ENCODE measurements at places on chromosomes 2 and 18.

DNA sequence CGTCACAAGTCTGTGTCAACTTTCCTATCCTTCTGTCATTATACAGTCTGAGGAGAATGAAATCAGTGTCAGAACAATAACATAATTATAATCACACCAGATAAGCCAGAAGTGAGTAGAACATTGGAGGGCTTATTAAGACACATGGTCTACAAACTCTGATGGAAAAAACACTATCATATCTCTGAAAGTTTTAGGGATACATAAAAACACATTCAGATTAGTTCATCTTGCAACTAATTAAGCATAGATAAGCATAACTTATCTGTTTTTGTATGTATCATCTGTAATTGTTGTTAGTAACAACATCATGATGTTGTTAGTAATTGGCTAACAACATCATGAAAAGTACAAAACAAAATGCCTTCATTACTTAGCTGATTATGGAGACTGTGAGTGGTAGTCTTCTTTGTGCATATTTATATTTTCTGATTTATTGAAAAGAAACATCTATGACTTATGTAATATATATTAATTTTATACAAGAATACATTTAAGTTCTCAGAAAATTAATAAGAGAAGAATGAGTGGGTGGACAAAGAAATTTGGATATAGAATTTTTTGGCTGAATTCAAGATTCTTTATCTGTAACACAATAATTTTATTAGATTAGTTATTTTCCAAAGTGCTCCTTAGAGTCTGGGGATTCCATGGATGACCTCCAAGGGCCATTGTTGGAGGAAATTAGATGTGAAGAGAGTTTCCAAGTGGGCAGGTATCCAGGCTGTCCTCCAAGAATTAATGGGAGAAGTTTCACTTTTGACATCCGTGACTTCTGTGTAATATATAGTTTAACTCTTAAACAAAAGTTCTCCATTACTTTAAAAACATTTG lies 16.9 kb upstream of the CCDC102B start:
- no peak for DNase-seq

DNA sequence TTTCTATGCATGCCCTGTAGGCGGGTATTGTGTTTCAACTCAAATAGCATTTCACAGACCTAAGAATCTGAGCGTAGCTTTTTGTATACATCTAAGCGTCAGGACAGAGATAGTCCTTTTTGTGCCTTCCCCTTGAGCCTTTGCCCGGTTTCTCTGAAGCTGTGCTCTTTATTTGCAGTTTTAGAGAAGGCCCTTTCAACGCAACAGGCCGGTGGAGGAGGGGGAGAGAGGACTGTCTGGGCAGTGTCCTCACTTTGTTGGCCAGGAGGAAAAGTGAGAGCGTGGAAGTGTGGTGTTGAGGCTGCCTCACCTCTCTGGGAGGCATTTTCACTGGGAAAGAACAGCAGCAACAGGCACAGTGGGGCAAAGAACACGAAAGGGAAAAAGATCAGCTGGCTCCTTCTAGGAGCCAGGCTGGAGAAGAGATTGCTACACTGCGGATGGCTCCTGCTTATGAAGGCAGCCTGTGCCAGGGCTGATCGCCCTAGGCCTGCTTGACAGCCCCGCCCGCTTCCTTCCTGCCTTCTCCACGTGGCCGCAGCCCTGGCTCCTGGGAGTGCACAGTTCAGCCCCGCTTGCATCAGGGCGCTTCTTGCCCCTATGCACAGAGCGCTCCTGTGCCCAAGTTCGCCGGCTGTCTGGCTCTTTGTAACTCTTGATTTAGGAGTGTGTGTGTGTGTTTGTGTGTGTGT lies 195.6 kb upstream of the POU3F3 start:
- no peak for DNase-seq

GRCh38 chr2:10150436-10150835 lies 27.9 kb downstream of the RRM2 start:
- DNase-seq: peak; percentile 13

GRCh38 chr2:239266434-239266766 lies 134.4 kb downstream of the HDAC4 start:
- DNase-seq: no peak

GRCh38 chr2:101517758-101518271 lies 42.9 kb upstream of the RFX8 start:
- DNase-seq: no peak

GRCh38 chr2:74567881-74568280 lies 13.4 kb downstream of the DOK1 start:
- no peak for DNase-seq

GRCh38 chr2:238289574-238289973 lies 1.2 kb upstream of the PER2 start:
- no peak for DNase-seq

- DNase-seq: no peak
Observed at GRCh38 chr2:144213797-144214196, 306.1 kb downstream of the ZEB2 start.

GRCh38 chr2:189629531-189630453 lies 31.5 kb upstream of the ASNSD1 start:
- DNase-seq: no peak

- DNase-seq: no peak
Observed at GRCh38 chr2:43898134-43898837, 59.5 kb downstream of the ABCG8 start.

GRCh38 chr18:73677450-73677849 lies 470.2 kb downstream of the FBXO15 start:
- no peak for DNase-seq

- DNase-seq: no peak
Observed at GRCh38 chr18:5463390-5463789, 80.4 kb downstream of the EPB41L3 start.

DNA sequence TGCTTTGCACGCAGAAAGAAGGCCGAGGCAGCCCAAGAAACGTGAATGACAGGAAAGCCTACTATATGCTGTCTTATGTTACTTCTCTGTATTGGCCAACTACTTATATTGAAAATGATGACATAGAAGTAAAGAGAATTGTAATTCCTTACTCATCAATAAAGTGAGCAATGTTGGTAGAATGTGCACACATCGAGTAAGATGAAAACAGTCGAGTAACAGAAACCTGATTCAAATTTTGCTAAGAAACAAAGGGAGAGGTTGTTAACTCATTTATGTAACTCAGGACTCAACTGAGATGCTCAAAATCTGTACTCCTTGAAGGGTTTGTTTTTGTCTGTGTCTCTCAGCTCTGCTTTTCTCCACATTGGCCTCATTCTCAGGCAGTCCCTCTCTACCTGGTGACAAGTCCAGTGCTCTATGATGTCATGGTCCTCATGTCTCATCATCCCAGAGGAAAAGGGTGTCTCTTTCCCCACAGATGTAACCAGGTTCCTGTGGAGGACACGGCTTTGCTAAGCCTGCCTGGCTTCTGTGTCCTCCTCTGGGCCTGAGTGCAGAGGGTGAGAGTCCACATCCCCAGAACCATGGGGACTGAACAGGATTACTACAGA lies 30.3 kb upstream of the CCDC93 start:
- no peak for DNase-seq

- DNase-seq: no peak
Observed at GRCh38 chr18:50014606-50015005, 180.3 kb downstream of the MYO5B start.

GRCh38 chr2:191601060-191601459 lies 76.9 kb upstream of the NABP1 start:
- DNase-seq: no peak

DNA sequence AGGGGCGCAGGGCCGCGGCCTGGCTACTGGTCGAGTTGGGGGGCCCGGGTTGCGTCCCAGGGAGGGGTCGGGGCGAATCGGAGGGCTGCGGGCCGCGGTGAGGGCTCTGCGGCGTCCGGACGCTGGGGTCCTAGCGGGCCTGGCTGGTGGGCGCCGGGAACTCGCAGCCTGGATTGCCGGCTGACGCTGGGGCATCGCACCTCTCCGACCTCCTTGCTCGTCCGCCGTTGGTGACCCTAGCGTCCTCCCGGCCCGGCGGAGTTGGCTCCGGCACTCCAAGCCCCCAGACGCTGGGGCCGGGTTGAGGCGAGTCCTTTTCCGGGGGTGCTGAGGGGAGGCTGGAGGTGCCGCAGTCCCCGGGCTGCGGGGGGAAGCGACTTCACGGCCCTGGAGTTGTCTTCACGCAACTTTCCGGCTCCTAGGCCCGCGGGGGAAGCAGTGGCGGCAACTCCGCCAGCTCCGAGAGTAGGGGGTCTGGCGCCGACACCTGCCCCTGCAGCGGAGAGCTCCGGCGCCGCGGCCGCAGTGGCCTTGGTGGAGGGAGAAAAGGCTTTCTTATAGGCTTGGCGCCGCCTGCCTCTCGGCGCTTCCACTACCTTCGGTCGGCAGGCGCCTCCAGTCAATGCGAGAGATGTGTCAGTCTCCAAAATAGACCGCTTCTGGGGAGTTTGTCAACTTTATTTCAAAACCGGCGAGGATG lies 70.3 kb downstream of the HAUS1 start:
- DNase-seq: peak; percentile 35

- no peak for DNase-seq
Observed at GRCh38 chr2:223959688-223960087, 2.4 kb downstream of the MRPL44 start.

GRCh38 chr2:27351802-27352598 lies 4.6 kb downstream of the GTF3C2 start:
- peak; percentile 31 for DNase-seq

GRCh38 chr2:989781-990467 lies 39.3 kb downstream of the SNTG2 start:
- no peak for DNase-seq

GRCh38 chr2:82062463-82062862 lies 1757.9 kb upstream of the LRRTM1 start:
- DNase-seq: no peak

DNA sequence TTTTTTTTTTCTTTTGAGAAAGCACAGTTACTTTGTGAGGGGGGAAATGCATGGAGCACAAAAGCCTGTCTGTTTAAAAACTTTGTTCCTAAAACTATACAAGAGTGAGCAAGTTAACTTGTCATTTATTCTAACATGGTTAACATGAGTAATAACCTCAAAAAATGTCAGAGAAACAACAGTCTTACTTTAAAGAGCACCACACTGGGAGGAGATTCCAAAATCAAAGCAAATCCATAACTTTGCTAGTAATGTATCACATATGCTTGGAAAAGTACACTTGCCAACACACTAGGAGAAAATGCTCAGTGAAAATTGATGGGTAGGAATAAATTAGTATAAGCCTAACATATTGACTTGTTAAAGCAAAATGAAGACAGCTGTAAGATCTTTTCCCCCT lies 157.1 kb downstream of the PRPF40A start:
- no peak for DNase-seq

GRCh38 chr18:36043153-36043552 lies 24.2 kb downstream of the RPRD1A start:
- no peak for DNase-seq

GRCh38 chr18:9712611-9713010 lies 4.5 kb downstream of the RAB31 start:
- no peak for DNase-seq

GRCh38 chr2:61722800-61723199 lies 131.1 kb downstream of the FAM161A start:
- no peak for DNase-seq

- no peak for DNase-seq
Observed at GRCh38 chr18:22489704-22490103, 72.0 kb upstream of the CTAGE1 start.

GRCh38 chr2:187545238-187545751 lies 8.9 kb downstream of the TFPI start:
- DNase-seq: no peak

DNA sequence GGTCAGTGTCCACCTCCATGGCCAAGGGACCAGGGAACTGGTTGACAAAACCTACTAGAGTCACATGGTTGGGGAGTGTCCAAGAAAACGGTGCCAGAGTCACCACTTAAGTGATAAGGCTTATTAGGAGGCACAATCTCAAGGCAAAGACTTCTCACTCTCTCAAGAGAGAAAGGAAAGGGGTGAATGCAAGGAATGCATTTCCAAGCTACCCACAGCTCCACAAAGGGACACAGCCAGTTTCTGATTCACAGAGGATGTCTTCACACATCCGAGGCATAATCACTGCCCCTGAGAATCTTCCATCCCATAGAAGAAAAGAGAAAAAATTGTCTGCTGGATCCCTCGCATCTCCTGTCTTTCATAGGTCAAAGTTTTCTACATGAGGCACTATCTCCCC lies 269.3 kb downstream of the TNS1 start:
- DNase-seq: no peak
